ENCODE measurements at places on chromosomes 5 and 9. TPM values are rescaled to one million over a fixed set of nuclear protein-coding genes. Genes with fewer than 3 reads are reported as not detected.

SLC34A1 gene
- total RNA-seq, result 1.0 TPM

GRCh38 chr9:105054491-105054890 is 126.5 kb upstream of the ABCA1 start:
- DNase-seq, result no peak

DNA sequence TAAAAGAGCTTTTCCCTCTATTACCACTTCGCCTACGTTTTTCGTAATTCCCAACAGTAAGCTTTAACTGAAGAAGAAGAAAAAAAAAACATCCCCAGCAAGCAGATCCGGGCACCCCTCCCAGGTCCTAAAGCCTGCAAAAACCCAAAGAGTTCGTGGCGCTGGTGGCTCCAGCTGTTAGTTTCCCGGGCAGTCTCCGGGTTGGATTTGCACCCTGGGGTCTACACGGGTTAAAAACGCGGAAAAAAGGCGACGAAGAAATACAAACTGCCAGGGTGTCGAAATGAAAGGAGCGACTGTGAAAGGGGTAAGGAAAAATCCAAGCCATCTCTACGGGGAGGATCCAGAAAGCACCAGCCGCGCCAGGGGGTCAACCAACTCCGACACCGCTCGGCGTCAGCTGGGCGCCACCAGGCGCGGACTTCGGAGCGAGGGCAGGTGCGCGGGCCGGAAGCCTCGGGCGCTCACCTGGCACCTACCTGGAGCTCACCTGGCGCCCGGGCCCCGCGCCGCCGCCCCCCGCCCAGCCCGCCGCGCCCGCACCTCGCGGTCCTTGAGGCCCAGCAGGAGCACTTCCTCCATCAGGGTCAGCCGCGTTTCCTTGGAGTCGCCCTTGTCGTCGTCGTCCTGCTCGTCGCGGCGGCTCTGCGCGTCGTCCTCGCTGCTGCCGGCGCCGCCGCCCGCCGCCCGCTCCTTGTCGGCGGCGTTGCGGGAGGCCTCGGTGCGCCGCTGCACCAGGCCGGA is 680 bp downstream of the GOLPH3 start:
- peak; percentile 71 for DNase-seq

- no peak for DNase-seq
These were observed 243.1 kb upstream of the PANK3 start for GRCh38 chr5:168822248-168822744.

ADAMTS16 gene
- 0.84 TPM for total RNA-seq

CORO2A gene
- 2.8 TPM for total RNA-seq

- no peak for DNase-seq
These were observed 29.8 kb downstream of the NR2F1 start for GRCh38 chr5:93612855-93613243.

- DNase-seq, result peak; percentile 69
These were observed at the start of gene SEMA4D for GRCh38 chr9:89497978-89498851. Gene SEMA4D, minus strand, starts transcription at chr9:89498113. Its CDS starts 92,657 bp downstream, at chr9:89405456.

INSYN2B gene
- 0.33 TPM for total RNA-seq

GRCh38 chr9:19233344-19233743 is 2.9 kb downstream of the DENND4C start:
- DNase-seq, result no peak

GRCh38 chr9:102434545-102434944 is 560.6 kb upstream of the CYLC2 start:
- DNase-seq, result no peak

DNA sequence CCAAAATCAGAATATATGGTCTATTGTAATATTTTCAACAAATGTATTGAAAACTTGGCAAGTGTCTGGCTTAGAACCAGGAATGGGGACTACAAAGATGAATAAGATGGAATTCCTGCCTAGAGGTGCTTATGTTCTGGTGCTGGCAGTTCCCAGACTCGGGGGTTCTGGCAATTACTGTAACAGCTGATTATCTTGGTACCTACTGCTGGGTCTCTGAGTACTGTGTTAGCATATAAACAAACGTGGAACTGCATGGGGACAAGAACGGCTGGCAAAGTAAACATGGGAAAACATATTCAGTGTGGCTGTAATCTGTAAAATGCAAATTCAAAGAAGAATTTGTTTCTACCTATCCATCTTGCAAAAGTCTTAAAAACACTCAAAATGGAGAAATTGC is 89.9 kb downstream of the SLC24A2 start:
- no peak for DNase-seq

FBP2 gene
- not detected for total RNA-seq

ACTBL2 gene
- total RNA-seq, result not detected

- no peak for DNase-seq
These were observed 22.0 kb downstream of the ALDH1A1 start for GRCh38 chr9:72930828-72931227.

DNA sequence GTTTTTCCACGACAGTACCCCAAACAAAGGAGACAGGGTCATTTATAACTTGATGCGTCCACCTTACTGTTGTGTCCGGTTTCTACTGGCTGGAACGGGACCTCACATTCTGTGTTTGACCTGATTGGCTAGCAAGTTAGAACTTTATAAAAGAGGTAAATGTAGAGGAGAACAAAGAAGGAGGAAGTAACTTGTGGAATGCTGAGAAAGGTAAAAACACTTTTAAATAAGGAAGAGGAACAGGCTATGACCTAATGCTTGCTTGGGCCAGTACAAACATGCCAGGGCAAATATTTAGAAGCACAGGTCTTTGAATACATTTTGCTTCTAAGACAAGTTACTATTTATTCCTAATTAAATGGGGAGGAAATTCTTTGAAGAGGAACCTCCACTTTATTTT is 251.6 kb downstream of the KIAA0825 start:
- no peak for DNase-seq

DNA sequence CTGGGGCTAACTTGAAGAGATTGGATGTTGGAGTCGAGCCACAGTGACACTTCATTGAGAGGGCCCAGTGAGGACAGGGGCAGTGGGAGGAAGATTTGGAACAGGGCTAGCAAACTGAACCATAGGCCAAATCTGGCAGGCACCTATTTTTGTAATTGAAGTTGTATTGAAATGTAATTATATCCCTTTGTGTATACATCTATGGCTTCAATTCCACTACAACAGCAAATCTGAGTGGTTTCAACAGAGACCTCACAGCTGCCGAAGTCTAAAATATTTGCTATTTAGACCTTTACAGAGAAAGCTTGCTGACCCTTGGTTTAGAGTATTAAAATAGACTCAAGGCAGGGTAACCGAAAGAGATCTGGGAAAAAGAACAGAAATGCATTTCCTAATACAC is 4.7 kb upstream of the TNFSF8 start:
- no peak for DNase-seq

GRCh38 chr5:123092696-123093095 is 3.7 kb downstream of the PRDM6 start:
- no peak for DNase-seq

DNA sequence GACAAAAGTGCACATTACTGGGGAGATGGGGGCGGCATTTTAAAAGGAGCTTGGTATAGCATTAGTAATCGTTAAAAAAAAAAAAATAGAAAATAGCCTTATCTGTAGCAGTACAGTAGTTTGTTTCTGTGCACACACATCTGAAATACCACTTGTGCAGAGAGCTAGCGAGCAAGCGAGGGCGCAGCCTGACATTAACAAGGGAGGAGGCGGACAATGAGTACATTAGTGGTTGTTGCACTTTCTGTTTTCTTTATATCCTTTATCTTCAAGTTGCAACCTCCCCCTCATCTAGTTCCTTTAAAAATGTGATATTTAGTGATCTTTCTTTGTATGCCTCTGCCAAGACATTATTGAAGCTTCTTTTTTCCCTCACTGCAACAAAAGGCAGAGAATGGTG is 880 bp upstream of the PTPDC1 start:
- DNase-seq, result no peak

DNA sequence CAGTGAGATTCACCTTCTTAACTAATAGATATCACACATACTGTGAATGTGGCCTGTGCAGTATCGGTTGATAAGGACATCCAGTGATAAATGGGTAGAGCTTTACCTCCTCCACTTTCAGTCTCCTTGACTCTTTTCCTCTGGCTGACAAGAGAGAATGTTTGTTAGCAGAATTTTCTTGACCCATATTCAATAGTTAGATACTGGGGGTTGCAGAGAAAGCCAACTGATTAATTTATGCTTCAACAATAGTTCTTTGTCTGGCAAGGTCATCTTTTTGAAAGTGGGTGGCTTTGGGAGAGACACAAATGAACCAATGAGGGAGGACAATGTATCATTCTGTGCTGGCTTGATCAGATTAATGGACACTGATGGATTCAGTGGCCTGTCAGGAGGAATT is 30.3 kb downstream of the TTC23L start:
- no peak for DNase-seq

- DNase-seq, result no peak
These were observed 405.3 kb upstream of the RGMB start for GRCh38 chr5:98368141-98368540.

SHB gene
- 17.3 TPM for total RNA-seq
